ENCODE measurements at places on chromosomes 1 and 21.

DNA sequence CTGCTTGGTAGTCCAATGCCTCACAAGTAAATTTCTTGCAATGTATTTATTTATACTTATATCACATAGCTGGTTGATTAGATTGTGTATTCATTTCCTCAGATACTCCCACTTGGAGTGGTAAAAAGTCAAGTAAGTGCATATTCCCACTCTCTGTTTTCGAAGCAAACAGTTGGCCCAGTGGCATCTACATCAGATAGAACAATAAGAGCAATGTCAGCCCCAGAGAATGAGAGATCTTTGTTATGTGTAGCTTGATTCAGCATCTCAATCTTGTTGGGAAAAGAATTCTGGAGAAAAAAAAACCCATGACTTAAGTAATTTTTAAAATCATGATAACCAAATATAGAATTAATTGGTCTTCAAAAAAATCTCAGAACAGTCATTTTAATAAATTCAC is 25.5 kb downstream of the RGL1 start:
- DNase-seq, result no peak

DNA sequence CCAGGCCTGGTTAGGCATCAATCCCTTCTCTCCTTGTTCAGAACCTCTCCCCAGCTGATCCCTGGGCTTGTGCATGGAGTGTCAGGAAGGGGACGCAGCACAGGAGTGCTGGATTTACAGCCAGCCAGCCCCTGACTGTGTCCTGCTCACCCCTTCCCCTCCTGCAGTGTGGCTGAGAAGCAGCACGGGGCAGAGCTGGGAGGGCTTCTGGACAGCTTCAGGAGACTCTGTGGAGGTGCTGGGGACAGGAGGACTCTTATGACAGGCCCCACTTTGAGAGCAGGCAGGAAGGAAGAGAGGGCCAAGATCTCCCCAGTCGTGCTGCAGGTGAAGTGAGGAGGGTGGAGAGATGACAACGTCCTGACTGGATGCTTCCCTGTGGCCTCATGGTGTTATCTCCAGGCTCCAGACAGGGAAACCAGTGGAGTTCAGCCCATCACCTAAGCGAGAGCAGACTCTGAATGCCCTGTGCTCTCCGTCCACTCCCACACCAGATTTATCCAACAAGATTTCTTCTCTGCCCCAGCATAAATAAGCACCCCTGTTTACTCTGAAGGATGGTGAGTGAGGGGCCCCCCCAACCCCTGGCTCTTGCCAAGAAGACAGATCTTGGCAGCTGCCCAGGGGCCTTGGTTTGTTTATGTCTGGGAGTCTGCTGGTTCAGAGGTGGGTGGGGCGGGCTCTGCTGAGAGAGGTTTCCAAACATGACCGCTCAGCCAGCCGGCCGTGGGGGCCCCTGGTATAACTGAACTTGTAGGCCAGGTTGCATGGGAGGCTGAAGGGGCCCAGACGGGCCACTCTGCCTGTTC is 21.3 kb downstream of the TMCC2 start:
- DNase-seq, result no peak

- DNase-seq, result no peak
Observed at GRCh38 chr1:21707086-21707840, 38.1 kb upstream of the RAP1GAP start.

DNA sequence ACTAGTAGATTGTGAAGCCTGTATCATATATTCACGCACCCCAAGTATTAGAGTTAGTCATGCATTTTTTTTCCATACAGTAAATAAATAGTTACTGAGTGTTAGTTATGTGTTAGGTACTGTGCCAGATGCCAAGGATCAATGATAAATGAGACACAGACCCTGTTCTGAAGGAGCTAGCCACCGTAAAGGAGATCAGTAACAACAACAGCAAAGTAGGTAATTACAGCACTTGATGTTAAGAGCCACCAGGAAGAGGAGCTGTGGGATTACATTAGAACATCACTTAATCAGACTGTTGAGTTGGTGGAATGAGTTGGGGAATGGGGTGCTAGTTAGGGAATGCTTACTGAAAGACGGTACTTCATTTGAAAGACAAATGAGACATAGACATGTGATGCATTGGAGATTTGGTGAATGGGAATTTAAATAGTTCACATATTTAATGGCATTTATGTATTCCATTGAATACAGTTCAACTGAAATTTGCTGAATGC is 21.0 kb downstream of the PRKAA2 start:
- DNase-seq, result no peak

GRCh38 chr1:201022820-201023516 is 546 bp downstream of the KIF21B start:
- DNase-seq, result peak; percentile 32

GRCh38 chr1:109573785-109574184 is 25.4 kb downstream of the GNAI3 start:
- DNase-seq, result no peak

- no peak for DNase-seq
Observed at GRCh38 chr1:109201123-109201703, 12.5 kb upstream of the SARS1 start.

- no peak for DNase-seq
Observed at GRCh38 chr1:86229405-86229975, 72.9 kb upstream of the COL24A1 start.

GRCh38 chr1:24379733-24380315 is 33.8 kb downstream of the STPG1 start:
- DNase-seq, result no peak

GRCh38 chr1:221667504-221667903 is 74.4 kb downstream of the DUSP10 start:
- DNase-seq, result no peak

- no peak for DNase-seq
Observed at GRCh38 chr1:83763361-83764095, 235.4 kb downstream of the TTLL7 start.

DNA sequence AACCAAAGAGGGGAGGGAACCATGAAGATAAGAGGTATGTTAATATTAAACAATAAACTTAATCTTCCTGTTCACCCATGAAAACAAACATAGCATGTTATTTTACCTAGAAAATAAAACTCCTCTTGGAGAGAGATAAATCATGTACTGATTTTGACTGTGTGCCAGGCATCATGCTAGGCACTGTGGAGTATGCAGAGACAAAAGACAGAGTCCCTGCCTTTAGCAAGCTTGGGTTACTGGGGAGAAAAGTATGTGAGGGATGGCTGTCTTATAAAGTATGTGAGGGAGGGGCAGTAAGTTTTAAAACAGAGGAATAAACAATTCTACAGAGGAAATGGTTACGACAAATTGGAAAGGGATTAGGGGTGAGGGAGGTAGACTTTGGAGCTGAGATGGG is 129.5 kb upstream of the BEND5 start:
- no peak for DNase-seq

DNA sequence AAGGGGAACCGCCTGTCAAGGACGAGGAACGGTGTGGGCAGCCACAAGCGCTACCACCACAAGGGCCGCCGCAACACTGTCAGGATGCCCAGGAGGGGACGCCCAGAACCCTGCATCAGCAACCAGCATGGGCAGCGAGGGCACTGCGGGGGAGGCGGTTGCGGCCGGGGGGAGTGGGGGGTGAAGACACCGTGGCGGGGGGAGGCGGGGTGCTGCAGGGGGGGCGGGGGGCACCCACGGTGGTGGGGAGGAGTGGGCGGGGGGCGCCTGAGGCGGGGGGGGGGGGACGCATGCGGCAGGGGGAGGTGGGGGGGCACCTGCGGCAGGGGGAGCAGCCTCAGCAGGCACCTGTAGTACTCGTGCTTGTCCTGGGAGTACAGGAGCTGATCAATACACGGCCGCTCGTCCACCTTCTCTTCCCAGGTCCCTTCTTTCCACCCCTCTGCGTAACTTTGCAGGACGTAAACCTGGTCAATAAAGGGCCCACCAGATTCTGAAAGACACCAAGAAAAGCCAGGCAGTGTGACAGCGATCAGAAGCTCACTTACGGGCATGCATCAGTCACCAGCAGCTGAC is 4.6 kb downstream of the POFUT2 start:
- DNase-seq, result no peak

- DNase-seq, result no peak
Observed at GRCh38 chr1:12408662-12409061, 178.8 kb downstream of the VPS13D start.

DNA sequence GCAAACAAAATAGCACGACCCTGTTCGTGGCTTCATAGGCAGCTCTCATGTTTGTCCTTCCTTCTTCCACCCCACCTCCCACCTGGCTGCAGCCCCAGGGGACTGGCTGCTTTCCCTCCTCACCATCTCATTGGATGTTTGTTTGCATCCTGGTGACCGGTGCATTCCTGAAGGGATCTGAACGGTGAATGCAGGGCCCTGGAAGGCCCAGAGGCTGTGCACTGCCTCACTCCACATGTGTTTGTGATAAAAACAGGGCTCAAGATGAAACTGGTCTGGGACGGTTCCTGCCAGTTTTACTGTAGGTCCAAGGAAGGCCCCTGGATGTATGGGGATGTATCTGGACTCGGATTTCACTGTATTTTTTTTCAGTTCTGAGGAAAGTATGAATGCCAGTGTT is 42.8 kb downstream of the CNN3 start:
- DNase-seq, result no peak

All from effector memory CD8-positive, alpha-beta T cell (primary cell).